ENCODE measurements at places on chromosomes 2 and 18.

GRCh38 chr2:134778372-134778771 is 59.6 kb upstream of the TMEM163 start:
- DNase-seq = no peak

GRCh38 chr2:37441055-37441454 is 96.6 kb downstream of the QPCT start:
- DNase-seq = no peak

GRCh38 chr2:85852937-85853498 is 35.8 kb downstream of the ST3GAL5 start:
- no peak for DNase-seq

DNA sequence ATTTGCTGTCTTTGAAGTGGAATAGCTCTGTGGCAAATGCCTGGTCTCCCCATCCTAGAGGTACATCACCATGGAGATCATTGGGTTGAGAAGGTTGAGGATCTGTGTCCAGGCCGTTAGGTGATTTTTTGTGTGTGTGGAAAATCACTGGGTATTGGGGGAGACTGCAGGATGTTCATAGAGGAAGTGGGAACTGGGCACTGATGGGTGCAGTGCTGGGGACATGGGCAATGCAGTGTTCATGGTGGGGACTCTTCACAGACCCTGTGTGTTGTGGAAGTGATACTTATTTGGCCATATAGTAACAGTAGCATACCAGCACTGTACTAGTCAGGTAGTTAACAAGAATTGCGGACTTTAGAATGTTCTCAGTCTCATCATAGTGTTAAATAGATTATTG is 34.9 kb downstream of the ATP9B start:
- no peak for DNase-seq

GRCh38 chr2:150023044-150023443 is 435.5 kb upstream of the MMADHC start:
- DNase-seq = no peak

GRCh38 chr2:120559401-120559800 is 176.3 kb upstream of the GLI2 start:
- DNase-seq = peak; percentile 90

DNA sequence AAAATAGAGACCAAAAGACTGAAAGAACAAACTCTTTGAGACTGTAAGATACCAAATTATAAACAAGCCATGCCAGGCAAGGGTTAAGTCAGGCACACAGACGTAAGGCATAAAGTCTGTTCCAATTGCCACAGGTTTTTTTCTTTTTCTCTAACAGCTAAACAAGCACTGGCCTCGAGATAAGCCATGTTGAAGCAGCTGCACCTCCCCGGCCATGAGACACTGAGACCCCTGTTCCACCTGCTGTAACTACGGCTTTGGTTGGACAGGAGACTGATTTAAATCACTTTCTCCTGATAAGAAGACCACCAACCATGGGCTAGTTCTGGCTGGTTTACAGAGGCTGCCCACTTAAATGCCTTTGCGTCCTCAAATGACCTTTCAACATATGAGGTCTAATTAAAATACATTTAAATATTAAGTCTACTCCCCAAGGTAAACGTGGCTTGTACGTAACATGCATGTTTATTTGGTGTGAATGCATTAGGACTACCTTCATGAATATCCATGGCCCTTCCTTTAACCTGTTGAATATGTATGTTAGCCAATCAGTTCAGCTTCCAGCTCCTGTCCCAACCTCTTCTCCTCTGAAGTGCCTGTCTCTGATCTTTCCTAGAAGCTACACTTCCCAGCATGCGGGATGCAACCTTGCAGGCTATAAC is 117.2 kb downstream of the CMPK2 start:
- no peak for DNase-seq

- no peak for DNase-seq
Observed at GRCh38 chr2:207640661-207641060, 15.5 kb upstream of the METTL21A start.

DNA sequence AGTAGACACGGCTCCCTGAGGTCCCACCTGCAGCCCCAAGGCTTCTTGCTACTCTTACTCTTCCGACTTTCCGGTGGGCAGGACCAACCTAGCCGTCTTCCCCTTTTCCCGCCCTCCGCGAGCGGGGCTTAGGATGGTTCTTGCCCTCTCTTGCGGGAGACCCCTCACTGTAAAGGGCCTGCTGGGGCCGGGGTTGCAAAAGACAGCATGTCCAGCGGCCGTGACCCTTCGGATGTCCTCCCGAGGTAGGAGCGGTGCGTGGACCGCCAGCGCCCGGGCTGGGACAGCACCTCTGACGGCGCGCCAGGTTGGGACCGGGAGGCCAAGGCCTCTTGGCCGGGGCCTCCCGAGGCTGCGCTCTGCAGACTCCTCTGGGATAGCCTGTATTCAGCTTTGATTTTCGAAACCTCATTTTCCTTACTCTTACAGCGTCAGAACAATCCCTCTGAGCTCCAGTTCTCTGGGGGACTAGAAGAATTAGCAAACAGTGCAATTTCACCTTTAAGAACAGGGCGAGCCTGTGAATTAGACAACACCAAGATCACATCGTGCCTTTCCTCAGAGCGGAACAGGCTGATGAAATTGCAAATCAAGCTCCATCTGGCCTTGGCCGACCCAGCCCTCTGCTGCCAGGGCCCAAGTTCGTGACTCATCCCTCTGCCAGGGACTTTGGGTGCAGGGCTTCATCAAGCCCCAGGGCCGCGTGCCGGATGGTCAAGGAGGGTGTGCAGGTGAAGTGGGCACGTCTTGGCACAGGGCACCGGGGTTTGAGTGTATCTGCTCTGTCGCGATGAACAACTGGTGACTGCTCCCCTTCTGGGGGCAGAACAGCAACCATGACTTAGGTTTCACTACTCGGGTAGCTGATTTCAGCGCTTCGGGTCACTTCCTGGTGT is 777 bp downstream of the MOCOS start:
- no peak for DNase-seq

DNA sequence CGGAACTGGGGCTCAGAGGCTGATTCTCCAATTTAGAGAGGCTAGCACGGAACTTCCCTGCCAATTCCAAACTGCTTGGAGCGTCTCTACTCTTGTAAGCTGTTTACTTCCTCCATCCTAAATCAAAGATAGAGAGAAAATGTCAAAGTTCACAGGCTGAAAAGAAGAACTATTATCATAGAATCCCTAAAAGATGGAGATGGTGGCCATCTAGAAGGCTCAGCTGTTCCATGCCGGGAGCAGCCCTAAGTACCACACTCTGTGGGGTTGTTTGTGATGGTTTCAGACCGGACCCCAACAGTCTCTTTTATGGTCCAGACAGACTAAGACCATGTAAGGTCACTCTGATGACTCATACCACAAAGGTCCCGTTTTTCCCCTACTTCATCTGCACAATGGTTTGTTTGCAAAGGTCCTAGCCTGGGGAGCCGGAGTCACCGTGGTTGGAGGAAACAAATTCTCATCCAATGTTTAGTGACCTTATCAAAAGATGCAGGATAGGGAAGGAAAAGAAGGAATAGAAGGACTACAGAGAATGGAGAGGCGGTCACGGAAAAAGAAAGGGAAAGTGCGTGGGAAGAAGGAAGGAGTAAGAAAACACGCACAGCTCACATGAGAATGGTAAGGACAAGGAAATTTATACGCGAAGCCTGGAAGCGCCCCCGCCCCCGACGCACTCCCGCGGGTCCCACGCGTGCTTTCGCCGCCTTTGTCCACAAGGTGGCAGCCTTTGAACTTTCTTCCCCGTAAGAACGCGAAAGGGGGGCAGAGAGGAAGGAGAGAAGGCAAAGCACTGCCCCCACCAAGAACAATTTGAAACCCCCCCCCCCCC is 453 bp upstream of the ANTXR1 start:
- DNase-seq = no peak

GRCh38 chr2:136281281-136282114 is 163.5 kb upstream of the CXCR4 start:
- DNase-seq = no peak

GRCh38 chr18:12106471-12106870 is 12.8 kb downstream of the ANKRD62 start:
- no peak for DNase-seq

DNA sequence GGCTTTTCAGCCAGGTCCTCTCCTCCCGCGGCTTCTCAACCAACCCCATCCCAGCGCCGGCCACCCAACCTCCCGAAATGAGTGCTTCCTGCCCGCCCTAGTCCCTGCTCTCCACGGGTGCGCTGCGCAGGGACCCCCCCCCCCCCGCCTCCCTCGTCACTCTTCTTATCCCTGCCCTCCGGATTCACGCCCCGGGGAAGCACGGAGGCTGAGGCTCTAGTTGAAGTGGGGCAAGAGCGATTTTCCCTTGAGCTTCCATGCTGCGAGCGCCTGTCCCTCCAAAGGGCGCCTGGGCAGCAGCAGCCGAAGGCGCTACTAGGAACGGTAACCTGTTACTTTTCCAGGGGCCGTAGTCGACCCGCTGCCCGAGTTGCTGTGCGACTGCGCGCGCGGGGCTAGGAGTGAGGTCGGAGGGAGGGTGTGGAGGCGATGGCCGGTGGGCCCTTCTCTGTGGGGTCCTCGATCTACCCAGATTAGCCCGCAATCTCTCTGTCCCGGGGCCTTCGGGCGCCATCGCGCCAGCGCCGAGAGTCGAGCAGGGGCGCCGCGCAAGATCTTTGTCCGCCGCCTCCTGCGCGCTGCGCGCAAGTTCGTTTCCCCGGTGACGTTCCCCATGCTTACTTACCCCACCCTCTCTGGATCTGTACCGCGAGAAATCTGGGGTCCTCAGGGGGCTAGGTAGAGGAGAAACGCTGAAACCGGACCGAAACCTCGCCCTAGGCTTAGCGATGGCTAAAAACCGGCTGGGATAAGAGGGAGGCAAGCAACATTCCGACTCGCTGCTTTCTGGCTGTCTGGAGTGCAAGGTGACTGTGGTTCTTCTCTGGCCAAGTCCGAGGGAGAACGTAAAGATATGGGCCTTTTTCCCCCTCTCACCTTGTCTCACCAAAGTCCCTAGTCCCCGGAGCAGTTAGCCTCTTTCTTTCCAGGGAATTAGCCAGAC is 677 bp downstream of the GAD1 start:
- no peak for DNase-seq

GRCh38 chr2:201448701-201449100 is 2.6 kb downstream of the TRAK2 start:
- DNase-seq = no peak

DNA sequence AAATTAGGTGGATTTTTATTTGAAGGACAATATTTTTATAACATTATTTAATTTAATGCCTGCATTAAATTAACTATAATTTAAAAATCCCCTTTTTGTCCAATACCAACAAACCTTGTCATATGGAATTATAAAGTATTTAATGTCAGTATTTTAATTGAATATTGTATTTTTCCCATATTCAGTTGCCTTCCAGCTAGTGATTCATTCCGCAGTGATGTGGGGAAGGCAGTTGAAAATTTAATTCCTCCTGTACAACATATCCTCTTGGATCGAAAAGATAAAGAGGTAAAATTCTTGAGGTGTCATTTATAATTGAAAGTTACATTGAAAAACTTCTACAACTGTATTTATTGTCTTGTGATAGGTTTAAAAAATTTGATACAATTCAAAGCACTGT is 40.4 kb downstream of the WDR7 start:
- no peak for DNase-seq

GRCh38 chr2:166140932-166141331 is 13.1 kb upstream of the SCN1A start:
- DNase-seq = no peak

DNA sequence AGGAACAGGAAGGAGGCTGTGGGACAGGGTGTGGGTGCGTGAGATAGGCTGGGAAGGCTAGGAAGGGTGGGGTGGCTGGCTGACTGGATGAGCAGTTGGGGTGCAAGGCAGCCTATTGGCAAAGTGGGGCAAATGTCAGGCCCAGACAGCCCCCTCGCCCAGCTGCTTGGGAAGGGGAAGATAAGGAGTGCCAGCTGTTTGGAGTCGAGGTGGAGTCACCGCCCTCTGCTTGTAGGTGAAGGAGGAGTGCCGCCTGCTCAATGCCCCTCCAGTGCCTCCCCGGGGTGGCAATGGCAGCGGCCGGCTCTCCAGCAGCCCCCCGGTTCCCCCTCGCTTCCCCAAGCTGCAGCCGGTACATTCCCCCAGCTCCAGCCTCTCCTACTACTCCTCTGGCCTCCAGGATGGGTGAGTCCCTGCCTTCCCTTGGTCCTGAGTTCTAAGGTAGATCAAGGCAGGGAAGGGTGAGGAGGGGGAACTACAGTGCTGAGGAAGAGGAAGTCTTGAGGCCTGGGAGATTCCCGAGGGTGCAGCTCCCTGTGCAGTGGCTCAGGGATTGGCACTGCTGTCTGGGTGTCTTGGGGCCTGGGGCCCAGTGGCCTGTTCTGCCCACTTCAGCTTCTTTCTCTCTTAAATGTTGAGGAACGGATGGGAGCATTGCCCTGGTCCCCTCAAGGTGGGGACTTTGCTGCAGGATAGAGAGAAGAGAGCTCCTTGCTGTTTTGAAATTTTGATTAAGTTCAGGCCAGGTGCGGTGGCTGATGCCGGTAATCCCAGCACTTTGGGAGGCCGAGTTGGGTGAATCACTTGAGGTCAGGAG is 13.3 kb downstream of the GAREM2 start:
- no peak for DNase-seq

DNA sequence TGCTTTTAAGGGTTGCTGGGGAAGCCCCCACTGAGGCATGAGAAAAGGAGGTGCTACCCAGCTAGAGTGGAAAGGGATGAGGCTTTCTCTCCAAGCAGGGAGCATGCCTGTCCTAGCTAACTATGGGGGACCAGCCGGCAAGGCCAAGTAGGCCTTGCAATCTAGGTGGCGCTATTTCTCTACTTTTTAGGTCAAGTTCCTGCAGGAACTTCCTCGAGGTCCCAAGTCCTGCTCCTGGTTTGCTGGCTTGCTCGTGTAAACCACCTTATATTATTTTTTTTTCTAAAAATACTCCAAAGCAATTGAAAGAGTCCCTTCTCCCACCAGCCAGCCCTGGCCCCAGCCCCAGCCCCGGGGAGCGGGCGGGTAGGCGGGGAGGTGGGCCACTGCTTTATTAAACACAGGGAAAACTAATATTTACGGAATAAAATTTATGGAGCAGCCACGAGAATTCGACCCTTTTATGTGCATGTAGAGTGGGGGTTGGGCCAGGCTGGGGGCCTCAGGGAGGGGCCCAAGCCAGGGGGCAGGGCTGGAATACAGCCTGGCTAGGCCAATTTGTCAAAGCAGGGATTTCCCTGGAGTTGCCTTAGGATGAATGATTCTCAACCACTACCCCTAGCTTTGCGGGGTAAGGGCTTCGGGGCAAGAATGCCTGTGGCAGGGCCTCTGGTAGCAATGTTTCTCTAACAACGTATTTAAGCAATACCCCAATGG is 12.8 kb upstream of the IHH start:
- DNase-seq = no peak

DNA sequence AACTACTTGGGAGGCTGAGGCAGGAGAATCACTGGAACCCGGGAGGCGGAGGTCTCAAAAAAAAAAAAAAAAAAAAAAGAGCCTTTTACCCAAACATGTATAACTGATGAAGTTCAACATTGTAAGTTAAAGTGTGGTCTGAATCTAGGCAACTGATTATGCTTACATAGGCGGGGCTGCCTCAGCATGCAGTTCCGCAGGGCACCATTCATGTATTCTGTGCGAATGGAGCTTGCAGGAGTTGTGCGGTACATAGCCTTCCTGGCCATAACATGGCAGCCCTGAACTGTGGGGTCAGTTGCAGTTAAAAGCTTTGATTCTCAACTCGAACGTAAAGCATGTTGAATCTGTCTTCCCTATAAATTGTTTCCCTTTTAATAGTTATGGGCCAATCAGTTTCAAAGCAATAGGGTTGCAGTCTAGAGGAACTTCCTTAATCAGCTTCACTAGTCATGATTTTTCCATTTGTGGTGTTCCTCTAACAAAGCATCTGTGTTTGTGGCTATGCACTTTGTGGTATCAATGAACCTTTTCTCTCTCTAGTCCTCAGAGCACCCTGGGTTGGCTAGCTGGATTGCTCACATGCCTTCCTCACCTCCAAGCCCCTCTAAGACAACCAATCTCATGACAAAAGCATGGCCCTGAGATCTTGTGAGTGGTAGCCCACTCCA is 30.6 kb upstream of the CEP68 start:
- DNase-seq = no peak

Data from amniotic stem cell (primary cell).